IPS DF 6.9 (cell line): ENCODE measurements at places on chromosomes 2 and 18.

DNA sequence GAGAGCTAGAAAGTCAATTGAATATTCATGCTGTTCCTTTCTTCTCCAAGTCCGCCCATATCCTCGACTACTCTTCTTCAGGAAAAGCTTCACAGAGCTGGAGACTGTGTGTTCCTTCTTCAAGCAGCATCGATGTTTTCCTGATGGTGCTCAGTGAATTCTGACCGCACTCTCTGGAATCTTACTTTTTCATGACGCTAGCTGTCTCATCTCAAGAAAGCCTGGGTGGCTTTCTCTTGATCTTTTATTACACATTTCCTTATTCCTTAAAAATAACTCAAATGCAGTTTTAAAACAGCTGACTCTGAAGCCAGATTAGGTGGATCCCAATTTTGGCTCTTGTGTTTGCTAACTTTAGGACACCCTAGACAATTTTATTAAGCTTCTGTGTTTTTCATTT, 1245.1 kb upstream of the LRRTM1 start:
- H3K4me3 ChIP-seq, result no peak overlapping the region
- DNase-seq, result no peak
- H3K36me3 ChIP-seq, result no peaks in the 10 kb centered on the region

DNA sequence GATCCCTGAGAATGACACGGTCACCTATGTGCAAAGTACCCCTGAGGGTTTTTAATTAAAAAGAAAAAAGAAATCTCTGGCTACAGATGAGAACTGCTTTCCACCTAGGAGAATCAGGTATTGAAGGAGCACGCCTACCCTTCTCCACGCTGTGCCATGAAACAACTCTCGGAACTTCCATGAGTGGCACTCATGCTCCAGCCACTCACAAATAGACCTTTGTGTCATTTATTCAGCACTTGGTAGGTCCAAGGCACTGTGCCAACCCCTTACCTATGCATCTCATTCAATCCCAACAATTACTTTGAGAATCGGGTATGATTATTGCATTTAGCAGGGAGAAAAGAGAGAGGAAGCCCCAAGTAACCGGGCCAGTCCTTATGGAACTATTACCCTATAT, 44.9 kb upstream of the TTC39C start:
- no peak overlapping the region for H3K27ac ChIP-seq
- H3K36me3 ChIP-seq, result no peaks in the 10 kb centered on the region
- no peak for DNase-seq
- no peak overlapping the region for H3K4me3 ChIP-seq
- H3K27me3 ChIP-seq, result no peaks in the 10 kb centered on the region
- H3K4me1 ChIP-seq, result peaks cover 1% of the 10 kb centered on the region; the same call in 1 of the 2 replicates

- H3K4me1 ChIP-seq, result no peaks in the 10 kb centered on the region
- no peak overlapping the region for H3K27ac ChIP-seq
- no peaks in the 10 kb centered on the region for H3K36me3 ChIP-seq
- no peak for DNase-seq
These were observed 236.1 kb downstream of the SH3RF3 start for GRCh38 chr2:109365131-109365530.

DNA sequence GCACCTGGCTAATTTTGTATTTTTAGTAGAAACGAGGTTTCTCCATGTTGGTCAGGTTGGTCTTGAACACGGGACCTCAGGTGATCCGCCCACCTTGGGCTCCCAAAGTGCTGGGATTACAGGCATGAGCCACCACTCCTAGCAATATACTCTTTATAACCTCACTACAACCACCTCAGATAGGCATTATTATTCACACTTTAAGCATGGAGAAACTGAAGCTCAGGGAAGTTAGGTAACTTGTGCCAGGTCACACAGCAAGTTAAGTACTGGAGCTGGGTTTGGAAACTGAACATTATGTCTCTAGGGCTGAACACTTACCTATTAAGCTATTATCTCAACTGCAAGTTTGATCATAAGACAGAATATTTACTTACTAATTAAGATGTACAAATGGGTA, 42.6 kb upstream of the ACTR2 start:
- DNase-seq, result no peak
- no peaks in the 10 kb centered on the region for H3K27me3 ChIP-seq
- H3K4me3 ChIP-seq, result no peak overlapping the region
